ENCODE measurements at places on chromosomes 3 and 15.

DNA sequence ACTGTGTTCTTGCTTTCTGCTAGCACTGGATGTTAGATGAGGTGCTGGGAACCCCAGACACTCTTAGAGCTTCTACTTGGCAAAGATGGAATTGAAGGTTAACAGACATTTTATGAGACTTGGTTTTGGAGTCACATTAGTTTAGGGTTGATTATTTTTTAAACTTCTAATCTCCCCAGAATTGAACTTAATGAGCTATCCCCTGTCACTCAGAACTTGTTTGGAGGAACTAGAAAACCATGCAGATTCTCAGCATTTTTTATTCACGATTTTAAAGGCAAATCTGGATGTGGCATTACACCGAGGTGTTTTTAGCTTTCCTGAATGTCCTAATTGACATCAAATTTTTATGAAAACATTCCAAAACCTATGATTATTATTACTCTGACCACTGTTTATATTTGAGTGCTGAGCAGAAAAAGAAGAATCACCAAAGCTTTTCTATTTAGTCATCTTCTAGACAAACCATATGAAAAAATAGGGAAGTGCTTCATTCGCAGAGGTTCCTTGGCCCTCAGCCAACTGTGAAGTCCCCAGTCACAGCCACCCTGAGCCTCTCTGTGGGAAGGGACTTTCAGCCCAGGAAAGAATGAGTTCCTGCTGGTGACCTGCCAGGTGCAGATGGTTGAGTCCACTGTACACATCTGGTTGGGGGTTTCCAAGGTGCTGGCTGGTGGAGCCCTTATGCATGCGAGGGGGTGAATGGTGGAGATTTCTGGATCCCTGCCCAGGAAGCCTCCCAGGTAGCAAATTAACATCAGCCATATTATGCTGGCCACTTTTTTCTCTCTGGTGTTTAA, 196.0 kb upstream of the TOPAZ1 start:
- DNase-seq, result no peak

GRCh38 chr3:120506076-120506827, 55.5 kb upstream of the FSTL1 start:
- DNase-seq, result no peak

GRCh38 chr3:154151969-154152368, 30.8 kb downstream of the ARHGEF26 start:
- DNase-seq, result no peak

- no peak for DNase-seq
Measured at GRCh38 chr3:77871436-77871835, 831.5 kb downstream of the ROBO2 start.

DNA sequence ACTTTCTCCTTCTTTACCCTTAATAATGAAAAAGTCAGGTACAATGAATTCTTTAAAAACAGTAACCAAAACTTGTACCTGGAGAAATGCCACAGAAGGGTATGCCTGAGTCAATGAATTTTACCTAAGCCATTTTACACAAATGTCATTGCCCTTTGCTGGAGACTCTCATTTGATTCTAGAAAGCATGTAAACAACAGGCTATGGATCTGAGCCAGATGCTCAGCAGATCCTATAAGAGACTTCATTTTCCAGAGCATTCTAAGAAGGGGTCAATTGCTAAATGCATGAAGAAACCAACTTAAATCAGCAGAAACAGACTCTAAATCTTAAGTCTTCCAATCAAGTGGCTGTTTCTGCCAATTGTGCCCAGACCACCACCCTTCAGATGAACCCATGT, 83.8 kb upstream of the GALNT15 start:
- no peak for DNase-seq

GRCh38 chr3:15795651-15796308, 2.0 kb downstream of the ANKRD28 start:
- DNase-seq, result no peak

- no peak for DNase-seq
Measured at GRCh38 chr3:61637088-61638051, 76.0 kb downstream of the PTPRG start.

DNA sequence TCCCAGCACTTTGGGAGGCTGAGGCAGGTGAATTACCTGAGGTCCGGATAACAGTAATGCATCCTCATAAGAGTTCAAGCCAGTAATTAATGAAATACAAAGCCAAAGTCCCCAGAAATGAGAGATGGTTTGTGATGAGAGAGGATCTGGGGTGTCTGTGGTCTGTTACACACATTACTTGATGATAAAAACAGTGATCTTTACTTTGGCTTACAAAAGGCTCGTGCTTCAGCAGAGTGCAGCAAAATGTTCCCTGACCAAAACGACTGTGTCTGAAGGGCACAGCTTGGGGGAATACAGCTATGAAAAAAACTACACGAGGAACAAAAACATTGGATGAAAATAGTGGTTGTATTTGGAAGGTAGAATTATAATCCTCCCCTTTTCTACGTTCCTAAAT, 40.9 kb downstream of the CRTC3 start:
- no peak for DNase-seq

GRCh38 chr3:191361456-191361855, 31.1 kb upstream of the UTS2B start:
- no peak for DNase-seq

- no peak for DNase-seq
Measured at GRCh38 chr3:45688194-45688881, 858 bp upstream of the SACM1L start.

DNA sequence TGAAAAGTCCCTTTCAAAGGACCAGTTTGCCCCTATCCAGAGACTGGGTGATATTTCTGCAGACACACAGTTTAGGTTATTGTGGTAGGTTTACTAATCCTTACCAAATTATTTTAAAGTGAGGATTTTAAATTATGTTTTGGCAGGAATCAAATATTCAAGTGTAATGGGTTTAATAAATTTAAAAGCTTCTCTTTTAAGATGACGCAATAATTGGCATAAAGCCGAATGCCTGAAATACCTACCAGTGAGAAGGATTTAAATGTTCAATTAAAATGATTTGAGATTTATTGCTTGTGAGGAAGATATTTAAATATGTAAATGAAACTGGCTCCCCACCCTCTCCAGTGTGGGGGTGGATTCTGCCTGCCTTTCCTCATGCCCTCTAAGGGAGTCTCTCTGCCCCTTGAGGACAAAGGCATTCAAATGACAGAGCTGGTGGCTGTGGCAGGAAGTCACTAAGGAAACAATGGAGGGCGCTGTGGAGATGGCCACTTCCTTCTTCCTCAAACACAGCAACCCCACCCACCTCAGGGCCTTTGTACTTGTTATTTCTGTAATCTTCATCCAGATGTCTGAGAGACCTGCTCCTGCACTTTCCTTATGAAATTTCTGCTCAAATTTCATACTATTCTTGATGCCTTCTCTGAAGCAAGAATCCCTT, 131.7 kb downstream of the TNIK start:
- no peak for DNase-seq

DNA sequence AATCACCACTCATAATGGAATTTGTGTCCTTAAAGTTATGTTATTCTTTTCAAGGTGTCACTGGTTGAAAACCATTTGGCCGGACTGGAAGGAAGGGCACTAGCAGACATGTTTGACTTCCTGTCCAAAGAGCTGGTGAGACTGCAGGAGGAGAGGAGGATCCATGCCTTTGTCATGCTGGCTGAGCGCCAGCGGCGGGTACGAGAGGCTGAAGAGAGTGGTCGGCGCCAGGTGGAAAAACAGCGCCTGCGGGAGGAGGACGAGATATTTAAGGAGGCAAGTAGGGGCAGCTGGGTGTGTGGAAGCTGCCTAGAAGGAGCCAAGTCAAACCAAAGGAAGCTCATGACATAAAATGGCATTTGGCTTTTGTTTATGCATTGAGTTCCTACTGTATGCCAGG, 38.0 kb upstream of the NR1I2 start:
- DNase-seq, result no peak
